Smooth muscle cell of the umbilical artery (primary cell): ENCODE measurements at places on chromosomes 2 and 18. TPM values are rescaled to one million over a fixed set of nuclear protein-coding genes. Genes with fewer than 3 reads are reported as not detected.

CFAP210 gene
- total RNA-seq = not detected in 2 replicates

CGREF1 gene
- total RNA-seq = 10.4 and 13.2 TPM in 2 replicates

DNAH7 gene
- 0.28 and 0.30 TPM in 2 replicates for total RNA-seq

SLC23A3 gene
- total RNA-seq = 0.89 and 2.8 TPM in 2 replicates

TNFRSF11A gene
- total RNA-seq = under 0.01 and 0.14 TPM in 2 replicates

GPAT2 gene
- total RNA-seq = 2.7 and 11.0 TPM in 2 replicates

DYNAP gene
- total RNA-seq = not detected in 2 replicates

IL1A gene
- total RNA-seq = 86.3 and 90.0 TPM in 2 replicates

FKBP1B gene
- total RNA-seq = 4.7 and 6.2 TPM in 2 replicates
